ENCODE measurements at places on chromosomes 11 and 22.

DNA sequence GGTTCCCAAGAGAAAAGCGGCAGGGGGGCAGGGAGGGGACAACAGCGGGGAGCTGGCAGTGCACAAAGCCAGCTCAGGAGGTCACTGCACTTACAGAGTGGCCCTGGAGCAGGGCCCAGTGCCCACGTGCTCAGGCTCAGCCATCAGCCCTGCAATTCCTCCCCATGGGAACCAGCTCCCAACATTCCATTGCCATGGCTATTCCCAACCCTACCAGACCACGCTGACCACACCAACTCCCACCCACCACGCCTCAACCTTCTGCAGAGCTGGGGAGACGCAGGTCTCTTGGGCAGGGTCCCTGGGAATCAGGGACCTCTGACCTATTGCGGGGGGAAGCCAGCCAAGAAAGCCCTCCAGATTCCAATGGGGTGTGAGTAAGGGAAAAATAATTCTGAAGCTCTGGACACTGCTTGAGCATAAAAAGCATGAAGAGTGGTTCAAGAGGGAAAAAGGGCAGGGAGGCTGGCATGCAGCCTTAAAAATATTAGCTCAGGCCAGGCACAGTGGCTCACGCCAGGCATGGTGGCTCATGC is 38.3 kb upstream of the TFIP11 start:
- no peak for DNase-seq

DNA sequence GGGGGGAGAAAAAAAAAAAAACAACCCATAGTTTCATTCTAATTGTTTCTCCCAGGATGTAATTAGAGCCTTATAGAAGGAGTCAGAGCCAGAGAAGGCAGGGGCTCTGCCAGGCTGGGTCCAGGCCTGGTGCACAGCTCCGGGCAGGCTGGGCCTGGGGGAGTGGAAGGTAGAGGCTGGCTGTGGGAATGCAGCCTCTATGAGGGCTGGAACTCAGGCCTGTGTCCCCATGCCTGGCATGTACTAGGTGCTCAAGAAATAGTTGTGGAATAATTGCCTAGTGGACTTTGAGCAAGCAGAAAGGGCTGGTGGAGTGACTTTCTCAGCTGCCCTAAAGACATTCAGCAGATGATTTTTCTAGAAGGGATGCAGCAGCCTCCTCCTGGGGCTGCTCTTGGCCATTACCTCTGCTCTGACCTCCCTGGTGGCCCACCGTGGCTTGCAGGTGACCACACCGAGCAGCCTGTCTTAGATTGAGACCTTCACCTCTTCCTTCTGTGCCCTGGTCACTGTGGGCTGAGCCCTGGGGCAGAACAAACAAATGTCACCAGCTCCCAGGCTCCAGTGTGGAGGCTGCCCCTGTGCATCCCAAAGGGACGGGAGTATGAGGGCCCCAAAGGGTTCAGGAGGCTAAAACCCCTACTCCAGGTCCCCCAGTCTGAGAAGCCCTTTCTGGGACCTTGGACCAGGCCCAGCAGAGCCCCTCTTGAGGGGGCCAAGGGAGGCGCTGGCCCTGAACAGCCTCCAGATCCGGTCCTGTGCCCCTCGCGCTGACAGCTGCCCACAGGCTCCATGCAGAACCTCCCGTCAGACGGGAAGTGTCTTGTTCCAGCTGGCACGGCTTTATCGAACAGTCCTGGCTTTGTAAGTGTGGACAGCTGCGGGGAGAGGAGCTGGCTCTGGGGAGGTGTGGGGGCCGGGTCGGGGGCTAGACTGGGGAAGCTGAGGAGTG is 18.8 kb downstream of the MYEOV start:
- DNase-seq: no peak

- no peak for DNase-seq
Observed at GRCh38 chr11:95725196-95725595, 64.4 kb downstream of the FAM76B start.

GRCh38 chr11:102523887-102524286 is 6.7 kb downstream of the MMP7 start:
- DNase-seq: no peak

- no peak for DNase-seq
Observed at GRCh38 chr11:73981051-73981805, 1.4 kb downstream of the UCP2 start.

DNA sequence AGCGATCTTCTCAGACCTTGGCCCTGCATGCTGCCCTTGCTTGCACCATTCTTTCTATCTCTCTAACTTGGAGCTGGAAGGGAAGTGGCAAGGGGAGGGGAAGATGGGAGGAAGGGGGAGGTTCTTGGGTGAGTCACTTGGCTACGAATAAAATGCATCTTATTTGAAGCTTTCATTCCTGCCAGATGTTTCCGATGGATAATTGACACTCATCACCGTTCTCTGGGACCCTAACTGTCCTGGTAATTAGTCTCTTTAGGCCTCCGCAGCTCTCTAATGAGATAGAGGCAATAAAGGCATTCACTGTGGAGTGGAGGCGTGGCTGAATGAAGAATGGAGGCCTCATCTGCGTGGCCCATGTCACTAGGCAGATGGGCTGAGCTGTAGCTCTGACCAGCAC is 960.1 kb downstream of the NTM start:
- DNase-seq: no peak

DNA sequence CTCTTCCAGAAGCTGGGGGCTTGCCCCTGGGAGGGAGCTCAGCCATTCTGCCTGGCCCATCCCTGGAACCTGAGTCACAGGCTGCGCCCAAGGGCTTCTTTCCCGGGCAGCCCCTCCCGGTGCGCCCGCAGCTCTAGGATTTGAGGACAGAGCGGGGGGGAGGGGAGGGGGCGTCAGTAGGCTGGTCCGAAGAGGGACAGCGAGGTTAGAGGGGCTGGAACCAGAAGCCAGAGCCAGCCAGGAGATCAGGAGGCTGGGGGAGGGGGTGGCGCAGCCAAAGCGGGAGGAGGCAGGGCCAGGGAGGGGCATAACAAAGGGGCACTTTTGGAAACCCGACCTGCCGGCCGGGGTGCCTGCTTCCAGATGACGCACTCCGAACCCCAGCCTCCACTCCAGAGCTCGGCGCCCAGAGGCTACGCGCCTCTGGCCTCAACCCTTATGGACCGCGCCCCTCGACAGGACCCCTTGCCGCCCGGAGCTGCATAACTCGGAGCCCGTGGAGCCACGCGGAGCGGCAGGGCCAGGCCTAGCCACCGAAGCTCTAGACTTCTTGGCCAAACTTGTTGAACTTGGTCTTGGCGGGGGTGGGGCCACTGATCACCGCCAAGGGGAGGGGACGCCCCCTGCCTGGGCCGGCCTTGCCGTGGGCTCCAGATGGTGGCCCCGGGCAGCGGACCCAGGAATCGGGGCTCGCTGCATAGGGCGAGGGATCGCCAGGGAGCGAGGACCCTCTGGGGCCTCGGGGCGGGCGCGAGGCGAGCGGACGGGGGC is 744 bp downstream of the PACSIN3 start:
- DNase-seq: no peak

Measured in T-helper 9 cell (primary cell).